ENCODE measurements at places on chromosomes 7 and 10. TPM values are rescaled to one million over a fixed set of nuclear protein-coding genes. Genes with fewer than 3 reads are reported as not detected.

DNA sequence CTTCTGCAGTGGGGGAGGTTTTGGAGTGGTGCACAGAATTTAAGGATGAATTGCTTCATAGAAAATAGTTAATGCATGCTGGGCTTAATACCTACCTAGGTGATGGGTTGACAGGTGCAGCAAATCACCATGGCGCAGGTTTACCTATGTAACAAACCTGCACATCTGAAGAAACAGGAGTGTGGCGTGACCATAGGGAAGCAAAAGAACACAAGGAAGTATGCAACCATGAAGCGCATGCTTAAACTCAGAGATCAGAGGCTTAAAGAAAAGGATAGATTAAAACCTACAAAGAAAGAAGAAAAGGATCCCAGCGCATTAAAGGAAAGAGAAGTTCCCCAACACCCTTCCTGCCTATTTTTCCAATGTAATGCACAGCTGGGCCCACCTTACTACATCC, 22.0 kb downstream of the CCDC126 start:
- DNase-seq, result no peak
- no peaks in the 10 kb centered on the region for H3K4me1 ChIP-seq
- H3K27me3 ChIP-seq, result no peaks in the 10 kb centered on the region
- no peak overlapping the region for H3K4me3 ChIP-seq
- H3K36me3 ChIP-seq, result no peaks in the 10 kb centered on the region

DNA sequence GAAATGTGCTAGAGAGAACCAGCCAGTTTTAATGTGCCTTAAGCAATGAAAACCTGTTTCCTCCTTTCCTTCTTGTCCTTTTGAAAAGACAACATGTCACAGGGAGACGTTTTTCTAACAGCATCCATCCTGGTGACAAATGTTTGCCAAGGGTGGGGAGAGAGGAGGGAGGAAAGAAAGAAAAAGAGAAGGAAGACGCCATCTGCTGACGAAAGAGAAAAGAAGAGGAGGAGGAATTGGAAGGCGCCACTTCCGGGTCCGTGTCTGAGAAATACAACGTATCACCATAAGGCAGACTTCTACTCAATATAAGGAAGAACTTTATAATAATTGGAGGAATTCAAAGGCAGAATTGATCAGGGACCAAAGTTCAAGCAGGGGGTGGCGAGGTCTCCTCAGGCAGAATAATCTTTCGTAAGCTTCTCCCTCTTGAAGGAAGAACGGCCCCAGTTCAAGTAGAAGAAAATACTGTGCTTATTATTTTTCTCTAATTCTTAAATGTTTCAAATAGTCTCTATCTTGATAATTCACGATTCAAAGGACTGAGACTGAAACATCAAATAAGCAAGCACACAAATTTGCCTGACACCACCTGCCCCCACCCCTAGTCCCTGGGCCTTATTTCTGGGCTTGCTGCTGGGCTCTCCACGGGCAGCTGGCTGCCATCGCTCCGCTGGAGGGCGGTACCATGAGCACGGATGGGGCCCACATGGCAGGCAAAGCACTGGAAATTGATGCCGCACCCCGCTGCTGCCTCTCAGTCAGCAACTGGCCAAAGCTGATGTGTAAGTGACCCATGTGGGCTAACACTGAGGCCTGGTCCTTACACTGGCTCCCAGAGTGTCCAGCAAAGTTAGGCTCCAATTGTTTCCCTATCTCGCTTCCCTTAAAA, 273.7 kb upstream of the KLF14 start:
- H3K4me3 ChIP-seq, result peak overlapping the region; percentile 13
- DNase-seq, result peak; percentile 67
- H3K27ac ChIP-seq, result peak overlapping the region; percentile 57
- no peaks in the 10 kb centered on the region for H3K27me3 ChIP-seq
- peaks cover 87% of the 10 kb centered on the region for H3K4me1 ChIP-seq

GRCh38 chr10:128779416-128779815, 653.2 kb upstream of the MKI67 start:
- no peaks in the 10 kb centered on the region for H3K4me1 ChIP-seq
- no peaks in the 10 kb centered on the region for H3K36me3 ChIP-seq
- no peaks in the 10 kb centered on the region for H3K27me3 ChIP-seq
- H3K4me3 ChIP-seq, result no peak overlapping the region
- DNase-seq, result no peak
- no peak overlapping the region for H3K27ac ChIP-seq

DNA sequence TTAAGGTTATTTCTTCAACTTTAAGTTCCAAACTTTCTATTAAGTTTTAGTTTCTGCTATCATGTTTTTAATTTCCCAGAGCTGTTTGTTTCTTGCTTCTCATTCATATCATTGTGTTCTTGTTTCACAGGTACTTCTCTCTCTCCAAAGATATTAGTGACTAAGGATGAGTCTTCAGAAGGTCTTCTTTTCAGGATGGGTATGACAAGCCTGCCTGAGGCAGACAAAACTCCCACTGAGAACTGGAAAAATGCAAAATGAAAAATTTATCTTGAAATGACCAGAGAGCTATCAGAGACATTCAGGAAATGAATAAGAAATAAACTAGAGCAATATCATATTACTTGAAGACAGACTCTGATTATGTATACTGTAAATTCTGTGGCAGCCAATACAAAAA, 110.8 kb upstream of the EGFR start:
- no peak overlapping the region for H3K27ac ChIP-seq
- no peak overlapping the region for H3K4me3 ChIP-seq
- H3K27me3 ChIP-seq, result no peaks in the 10 kb centered on the region
- DNase-seq, result no peak
- H3K36me3 ChIP-seq, result no peaks in the 10 kb centered on the region

DNA sequence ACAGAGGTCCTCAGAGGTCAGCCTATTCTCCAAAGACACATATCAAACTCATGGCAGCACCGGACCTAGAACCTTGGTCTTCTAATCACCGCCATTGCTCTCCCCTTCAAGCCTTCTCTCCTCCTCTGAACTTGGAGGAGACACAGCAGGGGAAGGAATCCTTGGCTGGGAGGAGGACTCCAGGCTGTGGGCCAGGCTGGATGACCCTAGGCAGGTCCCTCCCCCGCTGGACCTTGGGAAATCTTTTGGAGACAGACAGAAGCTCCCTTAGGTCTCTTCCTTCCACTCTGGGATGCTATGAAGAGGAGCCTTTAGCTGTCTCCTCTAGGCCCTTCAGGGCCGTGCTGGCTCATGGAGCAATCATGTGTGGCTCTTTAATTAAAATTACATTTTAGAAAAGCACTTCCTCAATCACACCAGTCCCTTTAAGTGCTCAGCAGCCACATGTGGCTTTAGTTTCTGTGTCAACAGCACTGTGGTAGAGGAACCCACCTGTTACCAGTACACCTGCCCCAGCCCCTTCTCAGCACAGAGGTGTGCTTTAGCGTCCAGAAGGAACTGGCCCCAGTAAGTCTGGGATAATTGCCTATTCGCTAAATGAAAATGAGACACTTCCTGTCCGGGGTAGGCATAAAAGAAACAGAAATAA, 238.2 kb downstream of the CELF2 start:
- no peak for DNase-seq
- H3K4me3 ChIP-seq, result no peak overlapping the region
- H3K27me3 ChIP-seq, result no peaks in the 10 kb centered on the region

DNA sequence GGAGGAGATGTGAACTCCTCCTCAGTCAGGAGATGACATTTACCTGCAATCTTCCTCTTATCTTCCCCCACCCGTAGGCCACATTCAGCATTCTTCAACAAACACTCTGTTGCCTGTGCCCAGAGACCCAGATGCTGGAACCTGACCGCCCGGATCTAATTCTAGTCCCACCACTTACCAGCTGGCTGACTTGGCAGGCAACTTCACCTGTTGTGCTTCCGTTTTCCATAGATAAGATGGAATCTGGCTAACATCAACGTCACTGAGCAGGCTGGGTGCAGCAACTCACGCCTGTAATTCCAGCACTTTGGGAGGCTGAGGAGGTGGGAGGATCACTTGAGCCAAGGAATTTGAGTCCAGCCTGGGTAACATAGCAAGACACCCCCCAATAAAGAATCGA, 21.3 kb upstream of the FXYD4 start:
- H3K36me3 ChIP-seq, result no peaks in the 10 kb centered on the region
- peaks cover 12% of the 10 kb centered on the region for H3K4me1 ChIP-seq
- H3K27me3 ChIP-seq, result no peaks in the 10 kb centered on the region

DNA sequence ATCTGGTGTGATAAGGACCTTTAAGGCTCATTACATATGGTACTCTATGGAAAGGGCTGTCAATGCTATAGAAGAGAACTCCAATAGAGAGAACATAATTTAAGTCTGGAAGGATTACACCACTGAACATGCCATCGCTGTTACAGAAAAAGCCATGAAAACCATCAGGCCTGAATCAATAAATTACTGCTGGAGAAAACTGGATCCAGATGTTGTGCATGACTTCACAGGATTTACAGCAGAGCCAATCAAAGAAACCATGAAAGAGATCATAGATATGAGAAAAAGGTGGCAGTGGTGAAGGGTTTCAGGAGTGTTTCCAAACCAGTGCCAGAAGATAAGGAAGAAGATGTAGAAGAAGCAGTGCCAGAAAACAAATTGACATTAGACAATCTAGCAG, 18.9 kb upstream of the GPR22 start:
- no peaks in the 10 kb centered on the region for H3K27me3 ChIP-seq
- no peak overlapping the region for H3K4me3 ChIP-seq
- no peak overlapping the region for H3K27ac ChIP-seq
- H3K4me1 ChIP-seq, result no peaks in the 10 kb centered on the region
- H3K36me3 ChIP-seq, result no peaks in the 10 kb centered on the region
- no peak for DNase-seq

GRCh38 chr7:2654059-2654458, 22.3 kb downstream of the TTYH3 start:
- no peaks in the 10 kb centered on the region for H3K27me3 ChIP-seq
- no peaks in the 10 kb centered on the region for H3K36me3 ChIP-seq
- H3K4me3 ChIP-seq, result no peak overlapping the region

DNA sequence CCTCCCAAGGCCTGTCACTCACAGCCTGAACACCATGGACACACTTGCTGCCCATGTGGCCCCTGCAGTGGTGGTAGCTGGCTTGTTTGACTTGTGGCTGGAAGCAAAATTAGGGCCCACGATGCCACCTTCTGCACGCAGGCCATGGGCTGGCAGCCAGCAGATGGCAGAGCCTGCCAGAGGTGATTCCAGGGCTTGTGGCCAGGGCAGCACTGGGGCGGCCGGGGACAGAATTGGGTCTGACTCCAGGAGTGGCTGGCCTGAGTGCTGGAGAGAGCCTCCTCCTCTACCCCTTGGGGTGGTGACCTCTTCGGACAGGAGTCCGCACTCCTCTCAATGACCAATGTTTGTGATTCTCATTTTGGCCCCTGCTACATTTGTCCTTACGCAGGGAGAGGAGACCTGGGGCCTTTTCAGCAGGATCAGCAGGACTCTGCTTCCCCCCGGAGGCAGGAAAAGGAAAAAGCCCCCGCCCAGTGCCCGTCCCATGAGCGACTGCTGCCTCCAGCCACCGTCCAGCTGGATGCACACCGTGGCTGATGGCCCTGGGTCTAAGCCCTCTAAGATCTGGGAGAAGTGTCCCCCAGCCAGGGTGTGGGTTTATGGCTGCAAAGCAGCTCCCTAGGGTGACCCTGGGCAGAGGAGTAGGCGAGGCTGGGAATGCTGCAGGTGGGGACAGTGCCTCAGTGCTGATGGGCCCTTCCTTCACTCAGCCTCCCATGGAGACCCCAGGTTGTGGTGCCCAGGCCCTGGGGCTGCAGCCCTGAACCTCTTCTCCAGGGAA, 26.5 kb downstream of the DNAJB12 start:
- no peaks in the 10 kb centered on the region for H3K36me3 ChIP-seq
- H3K4me1 ChIP-seq, result peaks cover 86% of the 10 kb centered on the region
- H3K27ac ChIP-seq, result no peak overlapping the region
- DNase-seq, result no peak

GRCh38 chr7:43906331-43907010, at the start of gene URGCP:
TSS of gene URGCP (minus strand) at chr7:43906596. CDS start at chr7:43906575, 21 bp downstream.
- H3K4me1 ChIP-seq, result peaks cover 26% of the 10 kb centered on the region
- no peaks in the 10 kb centered on the region for H3K36me3 ChIP-seq
- peak within 1 kb of the TSS; percentile 70 for H3K4me3 ChIP-seq
- peak within 1 kb of the TSS; percentile 62 for H3K27ac ChIP-seq

DNA sequence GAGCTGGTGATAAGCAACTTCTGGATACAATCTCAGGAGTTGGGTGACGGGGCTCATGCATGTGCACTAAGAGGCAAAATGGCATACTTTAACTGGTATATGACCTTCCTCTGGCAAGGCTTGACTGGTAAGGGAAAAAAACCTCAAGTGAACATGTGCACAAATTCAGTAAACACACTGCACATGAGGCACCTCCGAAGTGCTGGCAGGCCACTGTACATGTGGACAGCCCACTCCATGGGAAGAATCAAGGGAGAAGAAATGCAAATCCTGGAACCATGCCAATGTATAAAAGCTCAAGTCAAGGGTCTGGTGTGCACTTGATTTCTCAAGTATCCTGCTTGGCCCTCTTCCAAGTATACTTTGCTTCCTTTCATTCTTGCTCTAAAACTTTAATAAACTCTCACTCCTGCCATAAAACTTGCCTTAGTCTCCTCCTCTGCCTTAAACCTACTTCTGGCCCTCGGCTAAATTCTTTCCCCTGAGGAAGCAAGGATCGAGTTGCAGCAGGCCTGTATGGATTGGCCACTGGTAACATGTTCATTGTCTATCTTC, 167.2 kb downstream of the RAMP3 start:
- no peak overlapping the region for H3K4me3 ChIP-seq
- no peaks in the 10 kb centered on the region for H3K27me3 ChIP-seq
- DNase-seq, result no peak
- no peaks in the 10 kb centered on the region for H3K36me3 ChIP-seq
- H3K27ac ChIP-seq, result no peak overlapping the region

- no peak overlapping the region for H3K4me3 ChIP-seq
- no peak for DNase-seq
- H3K27ac ChIP-seq, result no peak overlapping the region
- H3K4me1 ChIP-seq, result no peaks in the 10 kb centered on the region
These were observed 437.1 kb upstream of the NPVF start for GRCh38 chr7:25665374-25665773.

GRCh38 chr10:120506674-120507073, 49.6 kb downstream of the PLPP4 start:
- H3K4me3 ChIP-seq, result no peak overlapping the region
- no peak for DNase-seq
- no peak overlapping the region for H3K27ac ChIP-seq
- no peaks in the 10 kb centered on the region for H3K4me1 ChIP-seq
- no peaks in the 10 kb centered on the region for H3K27me3 ChIP-seq

DNA sequence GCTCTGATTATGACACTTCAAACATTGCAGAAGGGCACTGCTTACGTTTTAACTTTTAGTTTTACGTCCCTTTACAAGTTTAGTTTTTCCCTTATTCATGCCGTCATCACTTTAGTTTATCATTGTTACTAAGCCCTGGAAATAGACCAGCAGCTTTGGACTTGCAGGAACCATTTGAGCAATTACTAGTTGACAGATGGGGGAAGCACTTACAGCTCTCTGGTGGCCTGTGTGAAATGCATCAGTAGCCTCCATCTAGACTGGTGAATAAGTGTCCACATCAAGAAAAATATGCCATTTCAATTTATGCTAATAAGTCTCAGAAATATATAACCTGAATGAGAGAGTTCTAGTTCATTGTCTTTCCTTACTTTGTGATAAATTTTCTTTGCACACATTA, 194.9 kb upstream of the GRM3 start:
- no peaks in the 10 kb centered on the region for H3K4me1 ChIP-seq
- no peaks in the 10 kb centered on the region for H3K27me3 ChIP-seq
- no peak overlapping the region for H3K4me3 ChIP-seq
- no peak for DNase-seq
- H3K36me3 ChIP-seq, result no peaks in the 10 kb centered on the region
- H3K27ac ChIP-seq, result no peak overlapping the region

BTBD16 gene
- not detected for polyA plus RNA-seq

CCDC7 gene
- 13.3 TPM for polyA plus RNA-seq

PDK4 gene
- polyA plus RNA-seq, result not detected

CRTAC1 gene
- not detected for polyA plus RNA-seq

ATP6V0E2 gene
- 144 TPM for polyA plus RNA-seq

All from CD4-positive, alpha-beta memory T cell (primary cell).